Calu3 (cell line): ENCODE measurements at places on chromosomes 7 and 10.

- no peak overlapping the region for H3K27ac ChIP-seq
- H3K4me1 ChIP-seq = peaks cover 39% of the 10 kb centered on the region
- no peak overlapping the region for H3K4me3 ChIP-seq
Observed at GRCh38 chr10:33279811-33280602, 54.5 kb downstream of the NRP1 start.

GRCh38 chr10:34954142-34954541, 136.0 kb downstream of the CUL2 start:
- peak; percentile 90 for DNase-seq
- H3K4me3 ChIP-seq = peak overlapping the region; percentile 4
- H3K27me3 ChIP-seq = no peaks in the 10 kb centered on the region
- H3K27ac ChIP-seq = peak overlapping the region; percentile 20
- H3K4me1 ChIP-seq = peaks cover 14% of the 10 kb centered on the region

DNA sequence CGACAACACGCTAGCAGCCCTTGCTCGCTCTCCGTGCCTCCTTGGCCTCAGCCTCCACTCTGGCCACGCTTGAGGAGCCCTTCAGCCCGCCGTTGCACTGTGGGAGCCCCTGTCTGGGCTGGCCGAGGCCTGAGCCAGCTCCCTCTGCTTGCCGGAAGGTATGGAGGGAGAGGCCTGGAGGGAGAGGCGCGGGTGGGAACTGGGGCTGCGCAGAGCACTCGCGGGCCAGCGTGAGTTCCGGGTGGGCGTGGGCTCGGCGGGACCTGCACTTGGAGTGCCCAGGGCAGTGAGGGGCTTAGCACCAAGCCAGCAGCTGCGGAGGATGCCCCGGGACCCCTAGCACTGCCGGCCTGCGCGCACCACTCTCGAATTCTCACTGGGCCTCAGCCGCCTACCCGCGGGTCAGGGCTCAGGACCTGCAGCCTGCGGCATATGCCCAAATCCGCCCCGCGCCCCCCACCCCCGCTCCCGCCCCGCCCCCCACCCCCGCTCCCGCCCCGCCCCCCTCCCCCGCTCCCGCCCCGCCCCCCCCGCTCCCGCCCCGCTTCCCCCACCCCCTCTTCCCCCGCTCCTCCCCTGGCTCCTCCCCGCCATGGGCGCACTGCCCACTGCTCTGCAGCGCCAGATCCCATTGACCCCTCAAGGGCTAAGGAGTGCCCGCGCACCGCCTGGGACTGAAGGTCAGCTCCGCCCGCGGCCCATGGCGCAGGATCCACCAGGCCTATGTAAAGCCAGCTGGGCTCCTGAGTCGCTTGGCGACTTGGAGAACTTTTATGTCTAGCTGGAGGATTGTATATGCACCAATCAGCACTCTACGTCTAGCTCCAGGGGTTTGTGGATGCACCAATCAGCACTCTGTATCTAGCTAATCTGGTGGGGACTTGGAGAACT, 15.9 kb upstream of the ACBD5 start:
- H3K4me1 ChIP-seq = peaks cover 15% of the 10 kb centered on the region
- no peak overlapping the region for H3K4me3 ChIP-seq
- H3K27me3 ChIP-seq = peaks cover 26% of the 10 kb centered on the region
- DNase-seq = no peak

- H3K27ac ChIP-seq = no peak overlapping the region
- no peaks in the 10 kb centered on the region for H3K4me1 ChIP-seq
- H3K4me3 ChIP-seq = no peak overlapping the region
- no peaks in the 10 kb centered on the region for H3K36me3 ChIP-seq
Observed at GRCh38 chr7:155259866-155260497, 37.7 kb upstream of the INSIG1 start.

GRCh38 chr7:97027427-97028234, 3.0 kb upstream of the DLX5 start:
- peak overlapping the region; percentile 66 for H3K4me3 ChIP-seq
- DNase-seq = peak; percentile 69
- H3K27ac ChIP-seq = no peak overlapping the region
- no peaks in the 10 kb centered on the region for H3K36me3 ChIP-seq
- peaks cover 12% of the 10 kb centered on the region for H3K4me1 ChIP-seq
- H3K27me3 ChIP-seq = peaks cover 41% of the 10 kb centered on the region

DNA sequence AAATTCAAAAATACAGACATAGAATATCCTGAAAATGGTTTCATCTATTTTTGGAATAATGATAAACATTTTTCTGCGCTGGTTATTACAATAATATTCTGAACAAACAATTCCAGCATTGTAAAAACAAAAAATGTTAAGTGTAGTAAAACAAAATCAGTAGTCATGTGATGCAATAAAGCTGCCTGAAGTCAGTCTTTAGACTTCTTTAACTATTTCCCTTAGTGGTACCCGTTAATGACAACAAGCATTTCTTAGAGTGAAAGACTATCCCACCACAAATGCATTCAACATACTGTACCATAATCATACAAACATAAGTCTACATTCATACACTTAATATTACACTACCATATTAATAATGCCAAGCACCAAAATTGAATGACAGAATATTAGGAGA, 1.6 kb downstream of the SKAP2 start:
- peak overlapping the region; percentile 94 for H3K4me3 ChIP-seq
- H3K4me1 ChIP-seq = peaks cover 24% of the 10 kb centered on the region
- no peak overlapping the region for H3K27ac ChIP-seq

DNA sequence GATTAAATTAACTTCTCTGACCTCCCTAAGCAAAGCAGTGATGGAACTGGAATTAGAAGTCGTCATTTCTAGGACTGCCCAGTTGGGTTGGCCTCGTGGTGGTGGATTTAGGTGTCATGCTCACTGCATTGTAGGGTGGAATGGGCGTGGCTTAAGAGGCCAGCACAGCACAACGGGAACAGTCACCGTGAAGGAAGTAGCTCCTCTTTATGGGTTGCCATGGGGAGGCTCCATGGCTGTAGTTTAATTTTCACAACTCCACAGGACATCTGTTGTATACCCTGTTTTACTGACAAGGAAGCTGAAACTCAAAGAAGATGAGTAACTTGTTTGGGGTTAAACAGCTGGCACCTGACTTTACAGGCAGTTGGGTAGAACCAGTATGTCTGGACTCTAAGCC, 208.3 kb downstream of the CELF2 start:
- H3K36me3 ChIP-seq = no peaks in the 10 kb centered on the region
- H3K27me3 ChIP-seq = peaks cover 38% of the 10 kb centered on the region
- no peaks in the 10 kb centered on the region for H3K4me1 ChIP-seq

- no peak overlapping the region for H3K4me3 ChIP-seq
- no peak for DNase-seq
- no peak overlapping the region for H3K27ac ChIP-seq
Observed at GRCh38 chr10:70320751-70321150, 36.9 kb upstream of the NPFFR1 start.
